ENCODE measurements at places on chromosomes 12 and 14.

GRCh38 chr12:66154776-66155175, 15.0 kb downstream of the TMBIM4 start:
- DNase-seq = no peak

DNA sequence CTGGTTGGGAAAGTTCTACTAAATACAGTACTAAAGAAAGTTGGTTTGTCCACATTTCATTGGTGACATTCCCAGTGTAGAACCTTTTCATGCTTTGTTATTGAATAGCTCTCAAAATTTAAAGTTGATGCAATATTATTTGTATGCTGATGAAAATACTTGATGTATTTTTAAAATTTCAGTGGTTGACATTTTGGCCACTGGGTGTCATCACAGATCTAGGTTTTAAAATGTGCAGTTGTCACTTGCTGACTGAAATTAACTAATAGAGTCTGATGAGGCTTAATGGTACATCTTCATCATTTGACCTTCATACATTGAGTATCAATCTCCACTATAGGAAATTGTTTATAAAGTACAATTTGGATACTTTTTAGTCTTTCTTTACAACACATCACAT, 37.1 kb downstream of the CMAS start:
- DNase-seq = no peak

- DNase-seq = no peak
Observed at GRCh38 chr12:113066813-113067400, 10.4 kb downstream of the DTX1 start.

- peak; percentile 20 for DNase-seq
Observed at GRCh38 chr12:51886021-51886710, 1.7 kb upstream of the ANKRD33 start.

GRCh38 chr12:18965203-18965602, 164.3 kb upstream of the PLEKHA5 start:
- DNase-seq = no peak

- DNase-seq = no peak
Observed at GRCh38 chr14:37599507-37600368, 4.3 kb downstream of the TTC6 start.

- no peak for DNase-seq
Observed at GRCh38 chr14:61553730-61554641, 141.3 kb upstream of the HIF1A start.

DNA sequence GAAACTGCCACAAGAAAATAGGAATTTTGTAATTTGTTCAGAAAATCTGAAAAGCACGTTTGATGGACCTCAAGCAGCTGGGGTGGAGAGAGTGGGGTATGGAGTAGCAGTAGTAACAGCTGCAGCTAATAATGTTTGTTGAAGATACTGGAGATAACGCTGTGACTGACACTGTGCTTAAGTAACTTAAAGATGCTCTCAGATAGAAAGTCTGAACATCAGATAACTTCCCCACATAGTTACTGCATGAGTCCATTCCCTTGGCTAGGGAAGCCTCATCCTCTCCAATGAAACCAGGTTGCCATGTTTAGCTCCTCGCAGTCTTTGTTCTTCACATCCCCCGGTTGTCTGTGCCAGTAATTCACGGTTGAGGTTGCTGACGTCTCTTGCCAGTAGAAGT, 24.9 kb downstream of the RMST start:
- DNase-seq = no peak

DNA sequence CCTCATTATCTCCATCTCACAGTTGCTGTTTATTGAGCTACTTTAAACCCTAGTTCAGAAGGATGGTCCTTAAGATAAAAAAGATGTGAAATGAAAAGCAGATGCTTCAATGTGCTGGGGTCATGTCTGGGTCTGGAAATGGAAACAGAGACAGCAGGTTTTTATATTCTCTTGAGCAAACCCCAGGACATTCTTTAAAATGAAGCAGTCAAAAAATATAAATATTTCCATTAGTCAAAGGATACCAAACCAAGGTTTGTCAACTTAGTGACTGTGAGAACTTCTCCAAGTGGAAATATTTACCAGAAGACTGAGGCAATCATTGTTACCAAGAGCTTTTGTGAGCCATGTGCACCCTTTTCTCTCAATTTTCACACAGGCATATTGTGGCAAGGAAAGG, 102.5 kb upstream of the DIO2 start:
- DNase-seq = no peak

DNA sequence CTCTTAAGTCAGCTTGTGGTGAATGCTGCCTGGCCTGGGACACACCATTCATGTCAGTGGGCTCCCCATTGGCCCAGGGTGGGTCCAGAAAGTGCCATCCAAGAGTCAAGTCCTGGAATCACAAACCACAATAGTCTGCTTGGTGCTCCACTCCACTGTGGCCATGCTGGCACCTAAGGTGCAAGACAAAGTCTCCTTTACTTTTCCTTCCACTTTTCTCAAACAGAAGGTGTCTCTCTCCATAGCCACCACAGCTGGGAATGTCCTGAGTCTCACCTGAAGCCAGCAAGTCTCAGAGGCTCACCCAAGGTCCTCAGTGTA, 9.0 kb downstream of the RDH16 start:
- DNase-seq = no peak

DNA sequence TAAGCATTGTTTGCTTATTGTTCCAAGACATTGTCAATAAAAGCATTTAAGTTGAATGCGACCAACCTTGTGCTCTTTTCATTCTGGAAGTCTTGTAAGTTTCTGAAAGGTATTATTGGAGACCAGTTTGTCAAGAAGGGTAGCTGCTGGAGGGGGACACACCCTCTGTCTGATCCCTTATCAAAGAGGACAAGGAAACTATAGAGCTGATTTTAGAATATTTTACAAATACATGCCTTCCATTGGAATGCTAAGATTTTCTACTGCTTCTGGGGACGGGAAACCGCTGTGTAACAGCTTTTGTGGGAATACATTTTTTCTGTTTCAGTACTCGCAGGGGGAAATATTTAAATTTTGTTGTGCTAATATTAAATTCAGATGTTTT, 3.5 kb downstream of the FOS start:
- DNase-seq = no peak

- DNase-seq = no peak
Observed at GRCh38 chr14:37553935-37554550, 41.0 kb downstream of the FOXA1 start.

GRCh38 chr12:105261010-105261409, 25.0 kb upstream of the APPL2 start:
- DNase-seq = no peak

GRCh38 chr12:112175361-112176155, 50.2 kb downstream of the TRAFD1 start:
- no peak for DNase-seq

DNA sequence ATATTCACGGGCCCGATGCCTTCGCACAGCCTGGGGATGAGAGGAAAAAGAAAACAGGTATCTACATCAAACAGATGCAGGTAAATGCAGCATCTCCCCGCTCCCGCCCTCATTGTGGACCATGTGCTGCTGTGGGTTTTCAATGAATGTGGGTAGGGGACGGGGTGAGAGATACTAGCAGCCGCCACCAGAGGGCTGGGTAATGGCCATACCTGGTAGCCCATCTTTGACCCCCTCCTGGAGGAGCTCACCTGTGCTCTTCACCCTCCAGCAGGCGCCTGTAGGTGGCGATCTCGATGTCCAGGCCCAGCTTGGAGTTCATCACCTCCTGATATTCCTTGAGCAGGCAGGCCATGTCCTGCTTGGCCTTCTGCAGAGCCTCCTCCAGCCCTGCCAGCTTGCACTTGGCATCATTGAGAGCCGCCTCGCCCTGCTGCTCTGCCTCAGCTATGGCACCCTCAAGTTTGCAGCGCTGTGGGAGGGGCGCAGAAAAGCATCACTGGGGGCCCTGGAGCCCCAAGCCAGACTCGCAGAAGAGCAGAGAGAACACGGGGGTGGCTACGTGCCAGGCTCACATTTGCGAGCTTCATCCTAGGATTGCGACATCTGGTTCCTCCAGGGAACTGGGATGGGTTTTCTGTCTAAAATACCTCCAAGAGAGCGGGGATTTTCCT, 10.2 kb downstream of the KRT82 start:
- DNase-seq = no peak

- no peak for DNase-seq
Observed at GRCh38 chr14:50560931-50561285, 963 bp downstream of the ATL1 start.

- DNase-seq = no peak
Observed at GRCh38 chr12:86735851-86736250, 479.7 kb upstream of the MGAT4C start.

DNA sequence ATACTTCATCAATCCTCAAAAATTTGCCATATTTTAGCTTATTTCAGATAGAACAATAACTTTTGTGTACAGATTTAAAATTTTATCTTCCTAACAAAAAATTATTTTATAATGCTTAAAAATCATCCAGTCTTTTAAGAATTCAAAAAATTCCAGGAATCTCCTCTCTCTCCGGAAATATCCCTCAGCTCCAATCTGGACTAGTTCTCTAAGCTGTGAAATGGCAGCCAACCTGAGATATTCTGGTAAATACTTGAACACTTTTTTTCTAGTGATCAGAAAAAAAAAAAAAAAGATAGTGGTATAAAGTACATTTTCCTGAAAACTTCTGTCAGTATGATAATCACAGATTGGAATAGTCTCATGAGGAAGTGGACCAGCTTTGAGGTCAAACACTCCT, 57.6 kb downstream of the SSPN start:
- DNase-seq = no peak

GRCh38 chr12:107242189-107242588, 148.8 kb upstream of the CRY1 start:
- DNase-seq = no peak

- no peak for DNase-seq
Observed at GRCh38 chr12:111126331-111126730, 206.0 kb upstream of the MYL2 start.

DNA sequence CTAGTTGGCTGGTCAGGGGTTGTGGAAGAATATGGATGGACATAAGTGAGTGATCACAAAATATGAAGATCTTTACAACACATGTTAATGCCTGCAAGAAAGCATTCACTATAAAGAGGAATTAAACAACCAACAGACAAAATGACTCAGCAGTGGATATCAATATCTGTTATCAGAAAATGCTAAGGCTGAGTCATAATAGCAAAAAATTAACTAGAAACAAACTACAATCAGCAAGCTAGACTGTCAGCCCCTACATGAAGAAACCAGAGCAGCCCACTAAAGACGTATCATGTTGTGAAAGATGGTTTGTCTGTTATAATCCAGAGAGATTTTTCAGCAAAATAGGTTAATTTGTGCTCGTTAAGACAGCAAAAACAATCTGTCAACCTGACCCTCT, 472.9 kb downstream of the NELL2 start:
- no peak for DNase-seq

- DNase-seq = peak; percentile 85
Observed at GRCh38 chr14:22986508-22987054, 4.2 kb upstream of the AJUBA start.

- no peak for DNase-seq
Observed at GRCh38 chr12:48946205-48946604, 11.1 kb downstream of the ARF3 start.

DNA sequence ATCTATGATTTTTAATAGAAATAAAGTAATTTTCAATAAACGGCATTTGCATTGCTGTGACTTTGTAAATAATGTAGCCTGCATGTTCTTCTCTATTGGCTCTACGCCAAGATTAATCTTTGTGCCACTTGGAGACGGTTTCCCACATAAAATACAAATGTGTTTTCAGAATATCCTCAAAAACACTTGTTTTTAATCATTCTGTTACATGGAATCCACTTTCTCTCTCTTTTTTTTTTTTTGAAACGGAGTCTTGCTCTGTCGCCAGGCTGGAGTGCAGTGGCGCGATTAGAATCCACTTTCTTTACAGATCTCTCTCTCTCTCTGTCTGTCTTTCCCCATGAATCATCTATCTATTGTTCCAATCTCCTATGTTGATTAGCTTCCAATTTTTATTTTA, 22.8 kb upstream of the SSPN start:
- no peak for DNase-seq

DNA sequence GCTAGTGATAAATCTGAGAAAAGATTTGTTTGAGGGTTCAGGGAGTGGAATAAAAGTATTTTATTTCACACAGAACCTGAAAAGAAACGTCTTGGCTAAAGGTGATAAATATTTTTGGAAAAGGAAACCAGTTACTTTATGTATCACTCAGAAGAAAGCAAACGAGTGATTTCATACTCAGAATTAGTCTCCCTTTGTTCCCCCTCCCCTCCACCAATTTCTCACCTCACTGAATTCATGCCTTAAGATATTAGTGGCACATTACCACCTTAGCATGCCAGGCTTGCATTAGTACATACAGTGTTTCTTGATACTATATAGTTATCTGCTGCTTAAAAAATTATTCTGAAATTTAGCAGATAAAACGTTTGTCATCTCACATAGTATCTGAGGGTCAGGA, 28.2 kb downstream of the G2E3 start:
- DNase-seq = no peak

- DNase-seq = no peak
Observed at GRCh38 chr12:91093341-91093740, 18.0 kb downstream of the LUM start.

DNA sequence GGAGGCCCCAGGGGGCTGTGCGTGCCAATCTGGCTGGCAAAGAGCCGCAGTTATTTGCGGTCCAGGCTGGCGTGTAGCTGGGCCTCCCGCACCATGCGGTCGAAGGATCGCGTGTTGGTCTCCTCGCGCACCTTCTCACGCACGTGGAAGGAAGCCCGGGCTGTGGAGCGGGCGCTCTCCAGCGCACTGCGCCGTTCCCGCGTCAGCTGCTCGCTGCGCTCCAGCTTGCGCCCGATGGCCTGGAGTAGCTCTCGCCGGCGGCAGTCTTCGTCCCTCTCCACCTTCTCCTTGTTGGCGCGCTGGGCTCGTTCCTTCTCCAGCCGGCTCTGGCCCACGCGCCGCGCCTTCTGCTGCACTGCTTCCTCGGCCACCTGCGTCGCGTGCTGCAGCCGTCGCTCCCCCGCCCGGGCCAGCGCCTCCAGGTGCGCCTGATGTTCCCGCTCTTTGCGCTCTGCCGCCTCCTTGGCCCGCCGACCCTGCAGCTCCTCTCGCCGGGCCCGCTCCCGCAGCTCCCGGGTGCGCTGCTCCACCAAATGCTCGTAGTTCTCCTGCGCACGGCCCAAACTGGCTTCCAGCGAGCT, 3.1 kb downstream of the CCDC177 start:
- DNase-seq = no peak

DNA sequence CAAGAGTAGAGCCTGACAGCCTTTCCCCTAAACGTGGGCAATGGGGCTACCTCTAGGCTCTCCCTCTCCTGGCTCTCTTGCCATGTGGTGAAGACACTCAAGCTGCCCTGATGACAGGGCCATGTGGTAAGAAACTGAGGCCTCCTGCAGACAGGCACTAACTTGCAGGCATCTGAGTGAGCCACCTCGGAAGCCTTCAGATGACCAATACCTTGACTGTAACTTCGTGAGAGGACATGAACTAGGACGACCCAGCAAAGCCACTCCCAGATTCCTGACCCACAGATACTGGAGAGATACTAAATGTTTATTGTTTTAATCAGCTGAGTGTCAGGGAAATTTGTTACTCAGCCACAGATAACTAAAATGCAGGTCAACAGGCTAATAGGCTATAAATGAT, 96.4 kb downstream of the EFCAB11 start:
- DNase-seq = no peak

Data from activated CD4-positive, alpha-beta T cell treated with anti-CD3 and anti-CD28 coated beads for 1 hour (primary cell).